Activated CD4-positive, alpha-beta memory T cell treated with anti-CD3 and anti-CD28 coated beads, Interleukin-2, amount 10 ng/mL, durations not matched to agents 7 days and 5 days (primary cell): ENCODE measurements at places on chromosomes 4 and X.
A peak's percentile ranks its signal among the peaks of the same experiment; 100 is the strongest.

GRCh38 chrX:154750301-154751202 lies at the start of gene GAB3:
GAB3 (minus strand) TSS chrX:154751077; CDS start chrX:154751025, 52 bp downstream.
- peak; percentile 52 for DNase-seq

DNA sequence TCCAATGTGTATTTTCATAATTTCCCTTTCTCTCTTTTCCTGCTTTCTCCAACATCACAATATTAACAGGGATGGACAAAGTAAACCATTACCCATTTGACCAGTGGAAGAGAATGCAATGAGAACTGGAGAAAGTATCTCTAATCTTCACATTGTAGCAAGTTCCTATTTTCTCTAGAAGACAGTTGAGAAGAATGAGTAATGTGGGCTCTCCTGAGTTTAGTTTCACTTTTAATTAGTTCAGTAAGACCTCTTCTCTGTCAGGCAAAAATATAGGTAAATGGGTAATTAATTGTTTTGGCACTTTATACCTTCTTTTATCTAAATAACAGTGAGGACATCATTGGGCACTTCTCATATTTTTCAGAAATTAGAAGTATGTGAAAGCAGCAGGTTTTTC lies 602.0 kb downstream of the GLUD2 start:
- DNase-seq: no peak

- no peak for DNase-seq
These were observed 43.0 kb upstream of the GABRA2 start for GRCh38 chr4:46432923-46433322.

DNA sequence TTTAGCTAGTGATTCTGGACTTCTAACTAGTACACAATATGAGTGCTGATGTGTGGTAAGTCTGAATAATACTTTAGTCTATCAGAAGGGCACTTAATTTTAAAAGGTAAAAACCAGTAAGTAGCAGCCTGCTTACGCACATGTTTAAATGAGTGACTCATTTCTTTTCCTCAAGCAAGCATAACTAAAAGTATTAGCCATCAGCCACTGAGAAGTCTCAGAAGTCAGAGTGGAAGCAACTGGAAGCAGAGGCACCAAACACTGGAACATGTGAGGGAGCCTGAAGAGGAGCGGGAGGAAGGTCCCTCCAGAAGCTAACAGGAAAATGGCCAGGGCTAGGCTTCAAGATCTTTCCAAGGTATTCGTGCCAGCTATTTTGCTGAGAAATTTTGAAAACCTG lies 257.7 kb downstream of the RAPGEF2 start:
- DNase-seq: no peak

DNA sequence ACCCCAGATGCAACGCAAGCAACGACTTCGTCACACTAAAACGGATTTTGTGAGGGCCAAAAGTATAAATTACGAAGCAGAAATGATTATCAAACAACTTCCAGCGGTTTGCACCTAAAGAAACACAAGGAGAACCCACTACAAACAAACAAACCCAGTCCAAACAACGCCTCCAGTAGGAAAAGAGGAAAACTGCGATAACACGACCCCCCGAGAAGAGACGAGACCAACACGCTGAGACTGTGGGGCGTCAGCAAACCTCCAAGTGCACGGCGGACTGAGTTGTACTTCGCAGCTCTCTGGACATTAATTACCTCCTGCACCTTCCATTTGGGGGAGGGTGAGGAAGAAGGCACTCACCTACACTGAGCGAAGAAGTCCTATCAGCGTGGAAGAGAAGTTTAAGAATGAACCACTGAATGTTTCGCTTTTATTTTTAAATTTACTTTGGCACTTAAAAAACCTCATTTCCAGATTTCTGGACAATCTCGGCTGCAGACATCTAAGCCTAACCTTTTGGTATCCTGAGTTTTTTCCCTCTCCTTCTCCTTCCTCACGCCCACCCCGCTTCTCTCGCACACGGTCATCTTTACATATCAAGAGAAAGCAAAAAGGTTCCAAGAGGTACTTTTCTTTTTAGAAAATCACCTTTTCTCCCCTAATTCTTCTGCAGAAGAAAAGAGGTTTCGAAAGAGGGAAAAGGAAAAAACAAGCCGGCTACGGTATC lies at the start of gene MAB21L2:
MAB21L2 (plus strand) TSS at position 6 of the 727 bp plus-strand sequence. CDS start 879 bp downstream, outside the sequence.
- DNase-seq: no peak

DNA sequence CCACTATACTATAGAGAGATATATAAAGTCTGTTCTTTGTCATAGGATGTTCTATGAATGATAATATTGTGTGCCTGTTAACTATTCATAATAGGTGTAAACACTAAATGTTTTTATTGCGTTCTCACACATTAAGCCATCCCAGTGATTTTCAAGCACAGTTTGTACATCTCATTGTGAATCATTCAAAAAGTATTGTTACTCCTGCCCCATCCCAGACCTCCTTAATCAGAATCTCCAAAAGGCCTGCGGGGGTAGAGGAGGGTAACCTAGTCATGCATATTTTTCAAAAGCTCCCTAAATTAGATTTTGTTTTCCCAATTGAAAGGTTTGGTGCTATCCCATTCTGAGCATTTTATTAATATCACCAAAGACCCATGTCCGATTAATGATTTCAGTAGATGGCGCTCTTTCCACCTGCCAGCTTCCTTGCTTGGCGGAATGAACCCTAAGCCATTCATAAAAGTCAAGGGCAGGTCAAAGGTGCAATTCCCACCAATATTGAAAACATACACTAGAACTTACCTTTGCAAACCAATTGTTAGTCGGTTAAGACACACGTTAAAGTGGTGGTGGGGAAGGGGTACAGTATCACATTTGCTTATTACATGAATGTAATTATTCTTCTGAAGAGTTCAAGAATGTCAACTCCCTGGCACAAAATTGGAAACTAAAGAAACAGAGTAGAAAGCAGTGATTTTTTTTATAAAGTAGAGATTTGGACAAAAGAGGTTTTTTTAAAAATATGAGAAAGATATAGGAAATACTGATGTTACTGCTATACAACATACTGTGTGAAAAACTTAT lies 5.8 kb upstream of the TET2 start:
- DNase-seq: peak; percentile 49
